ENCODE measurements at places on chromosomes 7 and 10.

DNA sequence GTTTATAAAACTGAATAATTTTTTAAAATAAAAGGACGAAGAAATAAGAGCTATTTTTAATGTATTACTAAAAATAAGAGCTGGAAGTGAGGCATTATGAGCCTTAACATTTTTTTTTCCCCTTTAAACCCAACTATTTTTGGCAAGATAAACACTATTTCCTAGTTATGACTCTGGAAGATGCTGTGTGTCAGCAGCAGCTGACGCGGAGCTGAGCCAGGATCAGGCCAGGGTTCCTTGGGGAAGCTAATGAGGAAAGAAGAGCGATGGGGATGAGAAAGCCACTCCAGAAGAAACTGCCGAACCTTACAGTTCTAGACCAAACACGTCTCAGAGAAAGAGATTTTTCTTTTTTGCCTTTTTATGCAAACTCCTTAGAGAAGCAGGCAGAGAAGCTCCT, 85.9 kb downstream of the USP6NL start:
- no peak for DNase-seq

GRCh38 chr7:28230261-28230660, 49.7 kb upstream of the JAZF1 start:
- no peak for DNase-seq

DNA sequence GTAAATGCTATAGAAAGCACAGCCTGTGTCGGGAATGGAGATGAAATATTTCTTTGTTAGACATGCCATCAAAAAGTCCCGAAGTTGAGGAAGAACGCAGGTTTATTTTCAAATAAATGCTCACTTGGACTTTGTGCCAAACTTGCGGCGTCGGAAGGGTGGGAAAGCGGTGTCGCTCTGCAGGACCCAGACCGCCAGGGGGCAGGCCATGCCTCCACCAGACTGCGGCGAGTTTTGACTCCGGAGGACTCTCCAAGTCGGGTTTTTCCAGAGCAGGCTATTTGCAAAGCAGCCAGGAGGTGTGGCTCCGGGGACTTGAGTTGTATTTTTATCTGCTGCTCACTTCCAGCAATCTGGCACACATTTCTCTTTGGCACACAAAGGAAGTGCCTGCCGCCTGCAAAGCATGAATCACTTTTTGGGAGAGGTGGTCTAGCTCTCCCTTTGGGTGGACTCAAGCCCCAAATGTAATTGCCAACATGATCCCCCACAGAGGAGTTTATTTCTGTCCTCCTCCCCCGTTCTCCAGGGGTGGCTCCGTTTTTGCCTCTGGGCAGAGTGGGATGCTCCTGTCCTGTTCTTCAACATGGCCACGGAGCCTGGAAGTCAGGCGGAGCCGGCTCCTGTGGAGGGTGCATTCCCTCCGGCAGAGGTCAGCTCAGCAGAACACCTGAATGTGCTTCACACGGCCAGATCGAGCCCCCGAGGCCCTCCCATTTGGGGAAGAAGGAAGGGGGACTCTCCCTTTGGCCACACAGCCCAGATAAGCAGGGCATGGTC, 82.3 kb upstream of the GPR26 start:
- peak; percentile 59 for DNase-seq

- DNase-seq, result no peak
Observed at GRCh38 chr7:30988351-30989005, 24.7 kb downstream of the GHRHR start.

- no peak for DNase-seq
Observed at GRCh38 chr7:20647908-20648776, 32.7 kb downstream of the ABCB5 start.

- no peak for DNase-seq
Observed at GRCh38 chr10:75403144-75403938, 1.8 kb upstream of the ZNF503 start.

DNA sequence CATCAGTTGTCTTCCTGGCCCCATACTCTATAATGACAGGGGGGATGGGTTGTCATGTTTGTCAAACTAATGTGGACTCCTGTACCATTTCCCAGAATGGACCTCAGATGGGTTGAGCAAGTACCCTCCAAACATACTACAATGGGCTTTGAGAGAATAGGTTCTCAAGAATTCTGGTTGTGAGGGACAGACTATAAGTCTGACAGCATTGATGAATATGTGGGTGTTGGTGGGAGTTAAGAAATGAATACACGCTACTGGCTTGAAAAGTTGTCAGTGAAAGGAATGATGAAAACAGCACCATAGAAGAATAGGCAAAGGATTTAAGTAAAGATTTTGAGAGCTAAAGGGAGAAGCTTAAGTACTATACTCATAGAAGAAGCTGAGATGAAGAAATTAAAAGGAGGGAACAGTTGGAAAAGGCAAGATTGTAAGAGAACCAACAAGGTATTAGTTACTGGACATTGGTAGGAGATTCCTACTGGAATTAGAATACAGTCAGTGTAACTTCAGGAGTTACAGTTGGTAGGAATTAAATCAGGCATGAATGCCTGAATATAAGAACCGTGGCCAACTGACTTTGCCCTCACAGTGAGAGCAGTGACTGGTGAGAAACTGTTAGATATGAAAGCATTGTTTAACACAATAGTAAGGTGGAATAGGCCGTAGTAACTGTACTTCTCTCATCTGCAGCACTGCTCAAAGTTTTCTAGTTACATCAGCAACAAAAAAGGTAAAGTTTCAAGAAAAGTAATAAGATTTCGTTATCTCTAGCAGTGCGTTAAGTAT, 86.3 kb downstream of the LCOR start:
- no peak for DNase-seq

DNA sequence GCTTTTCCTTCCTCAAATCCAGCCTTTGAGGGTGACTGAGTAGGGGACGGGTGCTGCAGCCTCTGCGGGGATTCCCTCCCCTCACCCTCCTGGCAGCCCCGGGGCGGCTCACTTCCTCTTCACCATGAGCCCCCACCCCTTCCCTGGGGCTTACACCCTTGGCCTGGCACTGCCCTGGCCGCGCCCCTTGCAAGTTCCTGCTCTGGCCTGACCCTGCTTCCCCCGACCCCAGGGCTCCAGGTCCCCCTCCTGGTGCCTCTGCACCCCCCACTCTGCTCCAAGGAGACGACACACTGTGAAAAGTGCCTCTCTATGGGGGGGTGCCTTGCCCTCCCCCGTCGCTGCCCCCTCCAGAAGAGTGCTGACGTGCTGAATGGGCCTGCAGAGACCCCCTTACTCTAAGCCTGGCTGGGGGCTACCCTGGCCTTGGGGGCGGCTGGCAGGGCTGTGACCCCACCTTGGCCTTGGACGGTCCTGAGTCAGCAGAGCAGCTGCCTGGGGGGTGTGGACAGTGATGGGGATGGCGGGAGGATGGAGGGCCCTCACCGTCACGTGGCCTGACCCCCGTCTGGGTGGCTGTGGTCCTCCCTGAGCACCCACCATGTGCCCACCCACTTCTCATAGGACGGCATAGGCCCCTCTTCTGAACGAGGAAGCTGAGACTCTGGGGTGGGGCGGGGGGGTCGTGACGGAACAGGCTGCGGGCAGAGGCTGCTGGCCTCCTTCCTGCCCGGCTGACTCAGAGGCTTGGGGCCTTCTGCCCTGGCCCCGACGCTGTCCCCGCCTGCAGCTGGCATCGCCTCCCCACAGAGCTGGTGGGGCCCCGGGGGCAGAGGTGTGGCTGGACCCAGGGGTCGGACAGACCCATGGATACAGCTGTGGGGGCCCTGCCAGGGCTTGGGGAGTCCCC, 9.8 kb downstream of the LFNG start:
- no peak for DNase-seq

GRCh38 chr10:126131341-126131740, 235.0 kb downstream of the FANK1 start:
- peak; percentile 16 for DNase-seq

- DNase-seq, result no peak
Observed at GRCh38 chr10:42111661-42112330, 526.6 kb downstream of the ZNF33B start.

DNA sequence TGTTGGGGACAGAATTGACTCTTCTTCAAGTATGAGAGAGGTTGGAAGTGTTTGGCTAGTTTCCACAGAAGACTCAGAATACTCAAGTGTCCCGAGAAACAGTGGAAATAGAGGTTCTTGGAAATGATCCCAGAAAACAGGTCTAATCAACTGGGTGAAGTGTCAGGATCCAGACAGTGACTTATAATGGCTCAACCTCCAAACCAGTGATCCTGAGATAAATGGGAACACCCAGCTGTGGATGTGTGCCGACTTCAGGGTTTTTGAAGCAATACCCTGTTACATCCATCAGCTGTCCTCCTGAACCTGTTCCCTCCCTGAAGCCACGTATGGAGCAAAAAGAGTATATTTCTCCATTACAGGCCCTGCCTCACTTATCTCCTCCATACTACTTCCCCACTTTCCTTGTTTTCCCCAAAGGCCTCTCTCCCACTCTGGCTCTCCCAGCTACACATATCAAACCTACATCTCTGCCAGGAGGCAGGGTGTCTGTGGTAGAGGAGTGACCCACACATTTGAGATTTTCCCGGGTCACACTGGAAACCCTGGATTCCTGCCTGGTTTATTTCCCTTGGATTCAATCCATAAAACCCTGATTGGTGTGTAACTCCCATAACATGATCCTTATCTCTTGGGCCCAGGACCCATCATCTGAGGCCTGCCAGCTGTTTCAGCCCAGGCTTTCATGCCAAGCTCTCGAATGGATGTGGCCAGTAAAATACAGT, 17.6 kb upstream of the ELOVL3 start:
- DNase-seq, result no peak

DNA sequence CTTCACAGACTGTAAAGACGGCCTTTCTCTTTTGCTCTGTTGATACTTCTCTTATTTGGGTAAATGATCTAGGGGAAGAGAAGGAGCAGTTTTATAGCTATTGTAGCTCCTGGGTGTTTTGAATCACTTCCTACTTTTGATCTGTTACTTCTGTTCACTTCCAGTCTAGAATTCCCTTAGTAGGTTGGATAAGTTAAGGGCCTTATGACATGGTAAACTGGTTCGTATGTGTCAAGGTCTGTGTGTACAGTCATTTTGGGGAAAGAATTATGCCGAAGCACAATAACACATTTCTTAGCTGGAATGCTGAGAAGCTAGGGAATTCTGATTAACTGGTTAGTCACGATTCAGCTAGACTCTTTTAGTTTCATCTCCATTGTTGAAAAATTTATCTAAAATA, 8.1 kb downstream of the DENND10 start:
- DNase-seq, result no peak

- no peak for DNase-seq
Observed at GRCh38 chr10:85767891-85768290, 598.7 kb downstream of the GRID1 start.

- no peak for DNase-seq
Observed at GRCh38 chr10:96666741-96667140, 53.6 kb downstream of the PIK3AP1 start.

DNA sequence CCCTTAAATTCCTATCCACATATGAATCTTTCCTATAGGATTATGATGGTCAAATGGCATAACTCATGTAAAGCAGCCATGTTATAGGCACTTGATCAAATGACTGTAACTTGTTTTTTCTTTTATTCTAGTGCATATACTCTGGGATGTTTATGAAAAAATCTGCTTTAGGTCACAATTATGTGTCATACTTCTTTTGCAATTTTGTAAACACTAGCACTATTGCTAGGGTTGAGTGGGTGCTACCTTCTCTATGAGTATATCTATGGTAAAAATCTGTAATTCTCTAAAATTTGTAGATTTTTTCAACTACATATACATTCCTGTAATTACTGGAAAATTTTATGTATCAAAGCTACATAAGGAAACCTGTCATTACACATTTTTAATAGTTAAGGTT, 50.0 kb downstream of the HGF start:
- DNase-seq, result no peak

- DNase-seq, result no peak
Observed at GRCh38 chr7:9204571-9204970, 771.2 kb downstream of the NXPH1 start.

DNA sequence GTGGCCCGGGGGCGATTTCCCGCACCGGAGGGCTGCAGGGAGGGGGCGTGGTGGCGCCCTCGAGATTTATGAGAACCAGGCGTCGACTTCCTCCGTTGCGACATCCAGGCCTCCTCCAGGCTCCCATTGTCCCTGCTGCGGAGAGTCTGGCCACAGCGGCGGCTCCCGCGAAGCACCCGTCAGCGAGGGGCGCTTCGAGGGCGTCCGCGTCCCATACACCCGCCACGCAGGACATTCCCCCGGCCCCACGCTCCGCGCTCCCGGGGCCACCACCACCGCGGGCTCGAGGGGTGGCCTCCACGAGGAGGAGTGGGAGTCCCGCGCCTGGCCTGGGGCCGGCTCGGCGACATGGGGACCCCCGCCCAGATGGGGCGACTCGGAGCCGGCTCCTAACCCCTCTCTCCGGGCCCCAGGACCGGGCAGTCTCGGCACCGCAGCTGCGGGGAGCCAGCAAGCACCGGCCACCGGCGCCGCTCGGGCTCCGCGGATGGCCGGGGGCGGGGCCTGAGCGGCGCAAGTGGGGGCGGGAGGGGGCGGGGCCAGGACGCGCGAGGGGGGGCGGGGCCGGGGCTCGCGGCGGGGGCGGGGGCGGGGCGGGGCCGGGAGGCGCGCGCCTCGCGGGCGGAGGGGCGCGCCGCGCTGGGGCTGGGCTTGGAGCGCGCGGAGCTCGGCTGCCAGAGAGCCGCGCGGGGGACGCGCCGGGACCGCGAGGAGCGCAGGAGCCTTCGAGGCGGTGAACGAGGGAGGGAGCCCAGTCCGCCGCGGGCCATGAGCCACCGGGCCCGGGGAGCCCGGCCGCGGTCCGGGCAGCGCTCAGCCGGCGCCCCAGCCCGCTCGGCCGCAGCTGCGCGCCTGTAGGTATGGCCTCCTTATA, at the start of gene SH2B2:
Gene SH2B2, plus strand, starts transcription at position 632 of the 874 bp plus-strand sequence. CDS start 13,683 bp downstream, outside the sequence.
- peak; percentile 61 for DNase-seq

- no peak for DNase-seq
Observed at GRCh38 chr10:69492746-69493462, 41.6 kb downstream of the TSPAN15 start.

Data from NCI-H2029 (cell line).